ENCODE measurements at places on chromosomes 1 and 21.
A peak's percentile ranks its signal among the peaks of the same experiment; 100 is the strongest.

DNA sequence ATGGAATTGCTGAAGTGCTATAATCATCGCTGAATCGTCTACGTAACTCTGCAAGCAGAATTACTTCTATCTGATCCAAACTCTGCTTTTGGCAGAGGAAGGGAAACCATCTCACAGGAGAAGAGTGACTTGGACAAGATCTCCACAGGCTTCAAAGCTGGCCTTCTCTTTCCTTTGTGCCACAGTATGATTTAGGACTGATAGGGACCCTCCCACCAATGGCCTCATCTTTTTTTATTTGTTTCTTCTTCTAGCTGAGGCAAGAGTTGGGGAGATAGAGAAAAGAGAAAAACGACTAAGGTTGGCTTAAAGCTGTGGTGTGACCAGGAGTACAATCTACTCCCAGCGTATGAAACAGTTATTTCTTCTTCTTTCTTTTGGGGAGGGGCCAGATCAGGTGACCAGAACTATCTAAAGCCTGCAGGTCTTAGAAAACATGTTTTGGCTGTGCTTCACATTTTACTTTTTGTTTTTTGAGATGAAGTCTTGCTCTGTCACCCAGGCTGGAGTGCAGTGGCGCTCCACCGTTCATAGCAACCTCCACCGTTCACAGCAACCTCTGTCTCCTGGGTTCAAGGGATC is 35.0 kb downstream of the ZNF496 start:
- no peak for DNase-seq

- no peak for DNase-seq
Observed at GRCh38 chr1:97791251-97791650, 129.6 kb downstream of the DPYD start.

- DNase-seq = no peak
Observed at GRCh38 chr1:109628540-109629321, 9.1 kb downstream of the AMPD2 start.

GRCh38 chr1:189311915-189312314 is 1165.7 kb downstream of the BRINP3 start:
- DNase-seq = no peak

DNA sequence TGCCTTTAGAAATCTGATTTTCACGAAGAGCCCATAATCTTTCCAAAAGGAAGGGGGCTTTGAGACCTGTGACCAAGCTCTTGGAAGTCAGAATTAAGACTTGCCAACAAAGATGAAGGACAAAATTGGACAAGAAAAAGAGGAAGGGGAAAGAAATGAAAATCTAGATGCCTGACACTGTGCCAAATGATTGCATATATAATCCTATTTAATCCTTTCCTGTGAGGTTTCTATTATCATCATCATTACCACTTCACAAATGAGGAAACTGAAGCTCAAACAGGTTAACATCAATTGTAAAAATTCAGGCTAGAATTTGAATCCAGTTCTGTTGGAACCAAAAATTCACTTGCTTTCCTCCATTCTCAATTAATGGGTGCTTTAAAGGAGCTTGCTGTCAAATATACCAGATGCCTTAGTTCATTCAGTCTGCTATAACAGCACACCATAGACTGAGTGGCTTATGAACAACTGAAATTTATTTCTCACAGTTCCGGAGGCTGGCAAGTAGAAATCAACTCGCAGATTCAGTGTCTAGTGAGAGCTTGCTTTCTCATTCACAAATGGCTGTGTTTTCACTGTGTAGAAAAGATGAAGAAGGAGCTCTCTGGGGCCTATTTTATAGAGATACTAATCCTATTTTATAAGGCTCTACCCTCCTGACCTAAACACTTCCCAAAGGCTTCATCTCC is 197.5 kb upstream of the ST6GALNAC5 start:
- DNase-seq = no peak

- no peak for DNase-seq
Observed at GRCh38 chr1:111911776-111912515, 77.5 kb downstream of the KCND3 start.

DNA sequence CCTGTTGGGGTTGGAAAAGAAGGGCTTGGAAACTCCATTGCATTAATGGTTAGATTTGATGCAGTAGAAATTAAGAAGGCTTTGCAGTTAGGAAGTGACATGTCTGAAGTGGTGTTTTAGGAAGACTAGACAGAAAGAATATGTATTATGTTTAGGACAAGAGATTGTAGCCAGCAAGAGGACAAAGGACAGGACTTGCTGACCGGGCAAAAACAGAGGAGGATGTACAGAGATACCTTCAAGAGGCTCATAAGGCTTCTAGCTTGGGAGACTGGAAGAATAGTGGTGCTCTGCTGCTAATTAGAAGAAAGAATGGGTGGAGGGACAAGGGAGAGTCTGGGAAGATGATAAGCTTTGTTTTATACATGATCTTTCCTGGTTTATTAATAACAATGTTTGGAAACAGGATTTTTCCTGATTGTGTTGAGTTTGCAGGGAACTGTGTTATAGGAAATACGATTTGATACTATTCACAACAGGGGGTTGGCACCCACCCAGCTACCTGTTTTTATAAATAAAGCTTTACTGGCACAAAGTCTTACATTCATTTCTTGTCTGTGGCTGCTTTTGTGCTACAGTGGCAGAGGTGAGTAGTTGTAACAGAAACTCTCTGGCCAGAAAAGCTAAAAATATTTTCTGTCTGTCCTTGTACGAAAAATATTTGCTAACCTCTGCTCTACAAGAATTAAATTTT is 37.1 kb upstream of the TMCO2 start:
- DNase-seq = no peak

DNA sequence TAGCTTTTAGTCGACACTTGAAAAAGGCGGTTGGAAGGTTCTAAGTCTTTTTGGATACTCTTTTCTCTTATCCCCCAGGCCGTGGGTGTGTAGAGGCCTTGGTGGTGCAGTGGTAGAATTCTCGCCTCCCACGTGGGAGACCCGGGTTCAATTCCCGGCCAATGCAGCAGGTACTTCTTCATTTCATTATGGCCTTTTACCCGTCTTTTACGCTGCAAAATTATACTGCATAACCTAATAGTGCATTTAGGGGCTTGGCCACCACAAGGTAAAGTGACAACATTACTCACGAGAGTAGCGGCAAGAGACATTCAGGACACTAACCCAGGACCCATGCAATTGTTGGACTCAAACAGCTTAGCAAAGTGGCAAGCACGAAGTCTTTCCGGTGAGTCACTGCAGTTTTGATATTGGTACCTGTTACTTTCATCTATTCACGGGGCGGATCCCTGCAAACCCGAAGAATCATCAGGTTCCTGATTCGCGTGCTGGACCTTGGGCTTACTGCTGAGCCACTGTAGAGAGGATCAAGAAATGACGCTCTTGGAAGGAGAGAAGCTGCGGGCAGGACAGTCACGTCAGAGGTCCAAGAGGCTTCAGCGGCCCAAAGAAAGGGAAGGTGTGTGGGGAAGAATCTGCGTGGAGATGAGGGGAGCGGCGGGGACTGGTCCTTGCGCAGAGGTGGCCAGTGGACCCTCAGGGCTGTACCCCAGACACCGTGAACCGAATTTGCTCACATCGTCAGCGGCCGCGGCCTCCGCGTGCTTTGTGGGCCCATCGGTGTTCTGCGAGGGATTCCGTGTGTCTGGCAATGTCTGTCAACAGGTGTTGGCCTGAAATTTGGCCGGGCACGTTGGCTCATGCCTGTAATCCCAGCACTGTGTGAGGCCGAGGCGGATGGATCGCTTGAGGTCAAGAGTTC is 12.9 kb upstream of the RNU1-4 start:
- no peak for DNase-seq

DNA sequence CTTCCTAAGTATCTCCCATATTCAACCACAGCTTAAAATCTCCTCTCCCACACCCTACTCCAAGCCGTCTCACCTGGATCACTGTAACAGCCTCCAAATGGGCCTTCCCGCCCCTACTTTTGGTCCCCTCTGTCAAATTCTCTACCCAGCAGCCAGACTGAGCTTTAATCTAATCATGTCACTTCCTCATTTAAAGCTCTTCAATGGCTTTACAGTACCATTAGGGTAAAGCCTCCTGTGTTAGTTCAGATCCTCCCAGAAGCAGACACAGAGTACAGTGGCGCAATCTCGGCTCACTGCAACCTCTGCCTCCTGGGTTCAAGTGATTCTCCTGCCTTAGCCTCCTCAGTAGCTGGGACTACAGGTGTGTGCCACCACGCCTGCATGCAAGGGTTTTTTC is 46.8 kb upstream of the PSEN2 start:
- DNase-seq = no peak

DNA sequence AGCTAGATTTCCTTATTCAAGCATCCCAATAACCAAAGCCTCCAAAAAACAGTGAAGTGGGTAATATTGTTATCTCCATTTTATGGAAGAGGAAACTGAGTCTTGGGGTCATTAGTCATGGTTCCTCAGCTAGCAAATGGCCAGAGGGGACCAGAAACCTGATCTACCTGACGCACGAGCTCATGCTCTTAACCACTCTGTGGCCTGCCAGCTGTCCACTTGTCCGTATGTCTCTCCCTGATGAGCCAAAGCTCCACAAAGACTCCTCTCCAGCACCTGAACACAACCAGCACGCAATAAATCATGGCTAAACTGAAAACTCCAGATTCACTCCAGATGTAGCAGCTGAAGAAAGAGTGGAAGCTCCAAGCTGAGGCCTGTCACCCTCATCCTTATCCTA is 5.8 kb downstream of the CAPN8 start:
- no peak for DNase-seq

GRCh38 chr1:208691012-208691411 is 446.8 kb upstream of the PLXNA2 start:
- no peak for DNase-seq

DNA sequence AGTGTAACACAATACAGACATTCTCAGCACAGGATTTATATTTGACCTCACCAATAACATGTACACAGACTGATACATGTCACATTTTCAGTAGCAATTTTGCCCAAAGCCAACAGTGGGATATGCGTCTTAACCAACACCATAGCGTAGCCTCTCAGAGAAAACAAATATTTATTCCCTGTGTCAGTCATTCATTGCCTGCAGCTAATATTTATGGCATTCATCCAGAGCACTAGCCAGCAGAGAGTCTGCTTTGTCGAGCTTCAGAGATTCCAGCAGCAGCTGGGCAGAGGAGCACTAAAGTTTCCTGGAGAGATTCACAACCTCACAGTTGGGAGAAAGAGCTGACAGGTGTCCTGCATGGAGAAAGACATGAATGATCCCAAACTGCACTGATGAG is 400.7 kb upstream of the DAB1 start:
- peak; percentile 7 for DNase-seq

- DNase-seq = no peak
Observed at GRCh38 chr21:42157606-42158310, 61.2 kb upstream of the ABCG1 start.

- no peak for DNase-seq
Observed at GRCh38 chr1:202266061-202266765, 72.6 kb downstream of the LGR6 start.

- no peak for DNase-seq
Observed at GRCh38 chr1:39652105-39652504, 12.7 kb upstream of the HEYL start.

- peak; percentile 20 for DNase-seq
Observed at GRCh38 chr1:238252033-238252802, 361.5 kb upstream of the ZP4 start.

GRCh38 chr21:42578034-42578433 is 64.4 kb downstream of the SLC37A1 start:
- DNase-seq = no peak

DNA sequence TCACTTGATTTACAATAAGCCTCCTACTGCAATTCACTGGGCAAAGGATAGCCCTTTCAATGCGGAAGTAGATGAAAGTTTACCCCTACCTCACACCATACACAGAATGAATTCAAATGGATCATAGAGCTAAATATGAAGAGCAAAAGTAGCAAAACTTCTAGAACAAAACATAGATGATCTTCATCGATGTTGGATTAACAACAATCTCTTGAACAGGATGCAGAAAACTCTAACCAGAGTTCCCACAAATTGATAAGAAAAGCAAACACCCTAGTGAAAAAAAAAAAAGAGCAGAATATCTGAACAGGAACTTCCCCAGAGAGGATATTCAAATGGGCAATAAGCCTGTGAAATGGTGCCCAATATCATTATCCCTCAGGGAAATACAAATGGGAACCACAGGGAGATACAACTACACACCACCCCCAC is 1.9 kb upstream of the UBASH3A start:
- DNase-seq = no peak

Data from NCI-H2171 treated with DMSO at 0.1 percent for 48 hours (cell line).